ENCODE measurements at places on chromosomes 12 and 14. TPM values are rescaled to one million over a fixed set of nuclear protein-coding genes. Genes with fewer than 3 reads are reported as not detected.

DNA sequence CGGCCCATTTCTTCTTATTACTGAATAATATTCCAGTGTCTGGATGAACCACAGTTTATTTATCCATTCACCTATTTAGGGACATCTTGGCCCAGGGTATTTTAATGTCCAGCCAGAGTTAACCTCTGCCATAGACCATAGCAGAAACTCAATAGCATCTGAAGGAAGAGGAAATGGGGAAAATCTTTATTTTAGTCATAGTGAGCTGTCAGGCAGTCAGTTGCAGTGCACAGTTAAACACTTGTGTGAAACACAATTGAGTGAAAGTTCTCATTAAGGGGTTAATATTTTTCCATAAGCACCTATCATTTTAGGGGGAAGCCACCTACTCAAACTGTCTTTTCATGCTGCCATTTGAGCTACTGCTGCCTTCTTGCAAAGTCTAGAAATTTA, 197.3 kb upstream of the PPFIA2 start:
- no peak for DNase-seq

DNA sequence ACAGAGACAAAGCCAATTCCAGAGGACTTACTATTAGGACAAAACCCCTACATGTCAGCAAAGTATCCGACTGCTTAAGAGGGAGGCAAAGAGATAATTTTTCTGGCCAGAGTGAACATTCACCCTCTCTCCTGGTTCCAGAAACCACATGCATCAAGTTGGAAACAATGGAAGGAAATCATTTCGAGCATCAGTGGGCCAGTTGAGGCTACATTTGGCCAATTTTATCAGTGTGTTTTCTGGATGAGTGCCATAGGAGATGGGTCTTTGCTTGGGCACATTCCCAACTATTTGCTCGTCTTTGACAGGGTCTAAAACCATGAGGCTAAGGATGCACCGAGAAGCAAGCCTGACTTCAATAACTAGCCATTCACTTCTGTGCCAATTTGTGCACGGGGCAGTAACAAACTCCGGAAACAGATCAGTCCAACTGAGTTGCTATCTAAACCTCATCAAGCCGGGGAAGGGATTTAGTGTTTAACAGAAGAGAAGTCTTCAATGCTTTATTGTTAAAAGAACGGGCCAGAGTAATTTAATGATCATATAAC, 17.4 kb downstream of the EGLN3 start:
- no peak for DNase-seq

GRCh38 chr14:71319666-71320065, 412.4 kb downstream of the PCNX1 start:
- DNase-seq, result no peak

PPM1H gene
- total RNA-seq, result 8.0 TPM

DNA sequence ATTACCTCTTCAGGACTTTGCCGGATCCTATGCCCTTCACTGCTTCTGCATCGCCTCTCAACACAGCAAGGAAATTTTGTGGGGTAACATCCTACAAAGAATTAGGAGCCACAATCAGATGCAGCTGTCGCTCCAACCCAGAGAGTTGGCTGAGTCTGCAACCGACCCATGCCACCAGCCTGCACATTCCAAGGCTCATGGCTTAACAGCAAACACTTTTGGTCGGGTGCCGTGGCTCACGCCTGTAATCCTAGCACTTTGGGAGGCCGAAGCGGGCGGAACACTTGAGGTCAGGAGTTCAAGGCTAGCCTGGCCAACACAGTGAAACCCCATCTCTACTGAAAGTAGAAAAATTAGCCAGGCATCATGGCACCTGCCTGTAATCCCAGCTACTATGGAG, 32.3 kb downstream of the LGMN start:
- DNase-seq, result no peak

NYNRIN gene
- total RNA-seq, result 2.3 TPM

DNA sequence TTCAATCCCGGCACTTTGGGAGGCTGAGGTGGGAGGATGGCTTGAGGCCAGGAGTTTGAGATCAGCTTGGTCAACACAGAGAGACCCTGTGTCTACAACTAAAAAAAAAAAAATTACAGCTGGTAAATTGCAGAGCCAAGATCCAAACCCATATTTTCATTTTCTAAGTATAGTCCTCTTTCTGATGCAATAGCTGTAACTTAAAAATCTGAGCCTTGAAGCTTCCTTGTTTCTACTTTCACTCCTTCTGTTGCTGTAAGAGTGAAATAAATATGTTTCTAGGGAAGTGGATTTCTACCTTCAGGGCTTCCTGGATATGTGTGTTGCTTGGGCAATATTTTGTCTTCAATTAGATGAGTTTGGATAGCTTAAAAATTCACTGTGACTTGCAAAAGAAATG, 42.0 kb upstream of the PRICKLE1 start:
- no peak for DNase-seq

DNA sequence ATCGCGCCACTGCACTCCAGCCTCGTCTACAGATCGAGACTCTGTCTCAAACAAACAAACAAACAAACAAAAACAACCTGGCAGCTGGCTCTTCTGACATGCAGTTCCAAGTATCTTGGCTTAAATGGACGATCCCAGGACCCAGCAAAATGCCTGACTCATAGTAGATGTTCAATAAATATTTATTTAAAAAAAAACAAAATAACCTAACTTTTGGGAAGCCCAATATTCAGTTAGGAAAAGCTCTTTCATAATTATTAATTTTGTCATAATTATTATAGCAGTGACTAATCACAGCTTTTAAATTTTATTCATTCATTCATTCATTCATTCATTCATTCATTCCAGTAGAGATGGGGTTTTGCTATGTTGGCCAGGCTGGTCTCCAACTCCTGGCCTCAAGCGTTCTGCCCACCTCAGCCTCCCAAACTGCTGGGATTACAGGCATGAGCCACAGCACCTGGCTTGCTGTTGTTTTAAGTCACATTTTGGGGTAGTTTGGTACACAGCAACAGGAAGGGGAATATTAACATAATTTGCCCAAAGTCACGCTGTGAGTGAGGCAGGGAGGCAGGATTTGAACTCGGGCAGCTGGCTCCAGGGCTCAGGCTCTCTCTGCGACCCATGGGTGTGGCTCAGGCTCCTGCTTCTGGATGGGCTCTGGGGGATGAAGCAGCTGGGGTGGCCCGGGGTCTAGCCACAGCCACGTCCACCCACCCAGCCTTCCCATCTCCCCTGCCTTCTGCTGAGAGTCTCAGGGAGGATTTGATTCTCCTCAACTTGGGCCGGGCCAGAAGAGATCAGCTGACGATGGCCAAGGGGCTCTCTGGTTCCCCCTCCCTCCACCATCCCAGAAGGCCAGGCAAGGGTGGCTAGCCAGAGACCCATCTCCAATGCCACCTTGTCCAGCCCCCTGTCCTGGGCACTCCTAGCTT, 2.4 kb downstream of the SDS start:
- no peak for DNase-seq

POU6F1 gene
- total RNA-seq, result 7.3 TPM

ATXN7L3B gene
- total RNA-seq, result 12.8 TPM

SERPINA9 gene
- not detected for total RNA-seq

KRT72 gene
- total RNA-seq, result not detected

- DNase-seq, result no peak
Measured at GRCh38 chr12:84537666-84538065, 374.9 kb downstream of the SLC6A15 start.

RERG gene
- total RNA-seq, result 1.5 TPM

DNA sequence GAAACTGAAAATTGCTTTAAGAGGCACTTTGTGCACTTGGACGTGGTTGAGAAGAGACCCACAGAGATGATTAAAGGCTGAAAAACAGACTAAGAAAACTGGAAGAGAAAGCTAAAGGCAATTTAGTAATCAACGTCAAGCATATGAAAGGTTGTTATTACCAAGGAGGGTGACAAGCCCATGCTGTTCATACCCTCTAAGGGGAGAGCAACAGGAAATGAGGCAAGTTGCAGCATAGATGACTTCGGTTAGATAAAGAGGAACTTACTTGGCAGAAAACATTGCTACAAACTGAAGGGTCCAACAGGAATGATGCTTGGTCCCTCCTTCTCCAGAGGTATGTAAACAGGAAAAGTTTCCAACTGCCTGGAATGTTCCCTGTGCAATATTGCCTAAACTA, 107.8 kb downstream of the DUSP6 start:
- no peak for DNase-seq

- no peak for DNase-seq
Measured at GRCh38 chr12:53014709-53015108, 8.5 kb downstream of the EIF4B start.
